Brain pericyte (primary cell): ENCODE measurements at places on chromosomes 13 and 19.

DNA sequence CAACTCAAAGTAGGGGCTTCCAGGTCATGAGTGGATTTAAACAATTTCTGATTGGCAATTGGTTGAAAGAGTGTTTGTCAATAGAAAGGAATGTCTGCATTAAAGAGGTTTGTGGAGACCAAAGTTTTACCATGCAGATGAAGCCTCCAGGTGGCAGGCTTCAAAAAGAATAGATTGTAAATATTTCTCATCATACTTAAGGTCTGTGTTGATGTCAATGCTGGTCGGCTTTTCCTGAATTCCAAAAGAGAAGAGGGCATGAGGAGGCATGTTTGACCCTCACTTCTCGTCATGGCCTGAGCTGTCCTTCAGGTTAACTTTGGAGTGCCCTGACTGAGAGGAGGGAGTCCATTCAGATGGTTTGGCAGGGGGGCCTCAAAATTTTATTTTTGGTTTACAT lies 125.4 kb upstream of the RFC3 start:
- no peak for DNase-seq

DNA sequence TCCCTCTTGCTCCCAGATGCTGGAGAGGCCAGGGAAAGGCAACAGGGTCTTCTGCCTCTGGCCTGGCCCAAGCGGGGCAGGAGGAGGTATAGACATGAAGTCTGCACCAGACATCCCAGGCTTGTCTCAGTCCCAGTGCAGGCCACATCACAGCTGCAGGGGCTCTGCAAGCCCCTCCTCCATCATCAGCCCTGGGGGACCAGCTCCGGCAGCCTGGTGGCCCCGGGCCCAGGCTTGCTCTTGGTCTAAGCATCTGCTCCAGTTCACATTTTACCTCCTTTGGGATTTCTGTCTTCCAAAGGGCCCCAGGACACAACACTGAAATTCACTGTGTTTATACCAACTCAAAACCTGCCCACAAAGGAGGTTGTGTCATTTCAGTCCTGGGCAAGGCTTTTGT lies 359.4 kb downstream of the ZNF536 start:
- no peak for DNase-seq

DNA sequence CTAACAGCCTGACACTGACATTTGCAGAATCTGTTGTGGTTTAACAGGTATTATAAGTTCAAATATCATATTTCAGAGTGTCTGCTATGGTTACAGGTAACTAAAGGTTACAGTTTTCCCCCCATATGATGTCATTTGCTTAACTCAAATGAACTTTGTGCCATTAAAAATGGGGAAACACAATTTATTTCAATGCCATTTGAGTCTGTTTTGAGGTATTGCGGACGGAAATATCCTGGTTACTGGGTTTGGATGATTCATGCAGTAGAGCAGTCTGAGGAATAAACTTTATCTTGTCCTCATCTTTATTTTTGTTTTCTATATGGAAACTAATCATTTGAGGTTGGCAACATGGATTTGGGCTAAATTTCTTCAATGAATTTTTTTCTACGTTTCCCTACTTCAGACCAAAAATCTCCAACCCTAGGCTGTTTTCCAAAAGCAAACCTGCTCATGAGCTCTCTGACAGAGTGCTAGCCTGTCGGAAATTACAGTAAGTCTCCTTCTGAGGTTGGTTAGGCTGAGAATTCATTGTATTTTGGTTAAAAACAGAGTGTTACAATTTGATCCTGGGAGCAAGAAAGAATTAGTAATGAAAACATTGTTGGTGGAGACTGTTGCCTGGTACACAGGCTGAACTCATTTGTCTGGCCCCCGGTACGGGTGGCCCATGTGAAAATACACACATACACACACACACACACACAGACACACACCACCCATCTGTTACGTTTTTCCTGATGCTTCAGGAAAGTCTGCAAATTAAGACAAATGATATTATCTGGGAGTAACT lies 66.1 kb downstream of the AKAP11 start:
- no peak for DNase-seq

- no peak for DNase-seq
Observed at GRCh38 chr13:113546571-113547237, 37.8 kb upstream of the TFDP1 start.

DNA sequence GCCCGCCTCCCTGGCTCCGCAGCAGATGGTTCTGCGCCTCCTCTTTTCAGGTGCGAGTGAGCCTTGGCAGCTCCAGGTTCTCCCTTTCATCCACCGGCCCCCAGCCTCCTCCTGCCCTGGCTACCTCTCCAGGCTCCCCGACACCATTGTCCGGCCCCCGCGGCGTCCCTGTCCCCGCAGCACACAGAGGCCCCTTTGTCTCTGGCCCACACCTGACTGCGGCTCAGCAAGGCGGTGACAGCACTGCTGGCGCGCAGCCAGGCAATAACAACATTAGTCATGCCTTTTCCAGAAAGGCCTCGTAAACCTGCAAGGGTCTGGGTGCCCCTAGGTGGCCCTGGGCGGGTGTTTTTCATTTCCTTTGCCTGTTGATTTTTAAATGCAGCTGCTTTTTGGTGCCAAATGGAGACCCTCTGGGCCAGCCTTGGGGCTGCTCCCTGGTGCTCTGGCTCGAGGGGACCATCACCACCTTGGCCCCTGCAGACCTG lies 73.2 kb upstream of the MEDAG start:
- DNase-seq, result peak; percentile 20

DNA sequence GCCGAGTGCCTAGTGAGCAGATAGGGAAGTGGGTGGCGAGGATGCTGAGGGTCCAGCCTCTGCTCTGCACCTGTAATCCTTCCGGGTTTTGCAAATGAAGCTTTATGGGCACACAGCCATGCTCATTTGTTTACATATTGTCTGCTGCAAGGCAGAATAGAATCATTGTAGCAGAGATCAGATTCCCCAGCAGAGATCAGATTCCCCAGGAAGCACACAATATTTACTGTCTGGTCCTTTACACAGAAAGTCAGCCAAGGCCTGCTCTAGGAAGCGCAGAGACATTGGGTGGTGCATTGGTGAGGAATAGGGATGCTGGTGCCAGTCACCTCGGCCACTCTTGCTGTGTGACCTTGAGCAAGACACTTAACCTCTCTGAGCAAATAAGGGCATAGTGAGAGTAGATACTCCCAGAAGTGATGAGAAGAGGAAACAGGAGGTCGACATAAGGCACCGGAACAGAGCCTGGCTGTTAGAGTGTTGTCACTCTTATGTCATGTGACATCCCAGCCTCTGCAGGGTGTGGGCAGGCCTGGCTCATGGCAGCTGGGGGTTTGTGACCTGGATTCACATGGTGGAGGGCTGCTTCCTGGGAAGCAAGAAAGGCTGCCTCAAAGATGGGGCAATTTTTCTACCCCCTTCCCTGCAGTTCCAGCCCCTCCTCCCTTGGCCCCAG lies 25.6 kb downstream of the CARM1 start:
- DNase-seq, result no peak

DNA sequence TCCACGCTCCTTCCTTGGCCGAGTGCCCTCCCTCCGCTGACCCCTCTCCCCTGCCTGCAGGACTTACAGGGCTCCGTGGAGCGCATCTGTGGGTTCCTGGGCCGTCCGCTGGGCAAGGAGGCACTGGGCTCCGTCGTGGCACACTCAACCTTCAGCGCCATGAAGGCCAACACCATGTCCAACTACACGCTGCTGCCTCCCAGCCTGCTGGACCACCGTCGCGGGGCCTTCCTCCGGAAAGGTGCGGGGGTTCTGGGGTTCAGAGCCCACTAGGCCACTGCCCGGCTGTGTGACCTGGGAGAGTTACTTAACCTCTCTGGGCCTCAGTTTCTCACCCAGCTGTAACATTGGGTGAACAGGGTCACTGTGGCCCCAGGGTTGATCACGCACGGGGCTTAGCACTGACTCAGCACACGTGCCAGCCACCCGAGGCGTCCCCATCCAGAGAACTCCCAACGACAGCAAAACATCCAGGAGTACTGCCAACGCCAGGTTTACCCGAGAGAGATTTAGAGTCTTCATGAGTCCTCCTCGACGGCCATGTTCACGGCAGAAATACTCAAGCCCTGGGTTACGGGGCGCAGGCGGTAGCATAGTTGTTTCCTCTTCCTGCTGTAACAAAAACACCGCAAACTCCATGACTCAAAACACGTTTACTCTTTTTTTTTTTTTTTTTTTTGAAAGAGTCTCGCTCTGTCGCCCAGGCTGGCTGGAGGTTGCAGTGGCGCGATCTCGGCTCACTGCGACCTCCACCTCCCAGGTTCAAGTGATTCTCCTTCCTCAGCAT lies 9.7 kb upstream of the SPACA4 start:
- DNase-seq, result no peak
